ENCODE measurements at places on chromosomes 7 and 10. TPM values are rescaled to one million over a fixed set of nuclear protein-coding genes. Genes with fewer than 3 reads are reported as not detected.

Gene GIMAP5
- total RNA-seq = 84.3 TPM

Gene TEX36
- not detected for total RNA-seq

Gene TMEM196
- total RNA-seq = not detected

Gene STEAP1
- 0.53 TPM for total RNA-seq

Gene GPR146
- 10.1 TPM for total RNA-seq

Gene SLC29A4
- total RNA-seq = 0.88 TPM

Gene AFAP1L2
- 1.5 TPM for total RNA-seq

DNA sequence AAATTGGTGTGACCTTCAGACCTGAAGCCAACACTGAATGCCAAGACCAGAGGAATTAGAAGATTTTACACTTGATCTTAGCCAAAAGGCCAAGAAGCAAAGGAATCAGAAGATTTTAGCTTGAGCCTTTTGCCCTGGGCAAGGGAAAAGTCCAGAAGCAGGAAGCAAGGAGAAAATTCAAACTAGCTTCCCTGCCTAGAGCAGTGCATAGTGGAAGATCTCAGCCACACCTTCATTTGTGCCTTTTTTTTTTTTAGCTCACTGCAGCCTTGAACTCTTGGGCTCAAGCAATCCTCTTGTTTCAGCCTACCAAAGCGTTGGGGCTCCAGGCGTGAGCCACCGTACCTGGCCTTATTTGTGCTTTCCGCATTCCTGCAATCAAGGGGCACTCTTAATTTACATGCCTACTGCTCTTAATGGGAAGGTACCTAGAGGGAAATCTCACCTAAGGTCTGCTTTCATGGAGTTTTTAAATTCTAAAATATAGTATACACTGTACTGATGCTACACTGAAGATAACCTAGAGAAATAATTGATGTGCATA is 8.3 kb upstream of the PIP4K2A start:
- H3K4me3 ChIP-seq = no peak overlapping the region
- no peaks in the 10 kb centered on the region for H3K27me3 ChIP-seq
- peaks cover 6% of the 10 kb centered on the region for H3K4me1 ChIP-seq
- DNase-seq = no peak
- H3K27ac ChIP-seq = no peak overlapping the region

- DNase-seq = no peak
- H3K27me3 ChIP-seq = peaks cover 13% of the 10 kb centered on the region
- H3K4me3 ChIP-seq = no peak overlapping the region
- H3K27ac ChIP-seq = no peak overlapping the region
- H3K36me3 ChIP-seq = no peaks in the 10 kb centered on the region
- peaks cover 4% of the 10 kb centered on the region for H3K4me1 ChIP-seq
Measured at GRCh38 chr10:43260911-43261577, 5.8 kb downstream of the RASGEF1A start.

DNA sequence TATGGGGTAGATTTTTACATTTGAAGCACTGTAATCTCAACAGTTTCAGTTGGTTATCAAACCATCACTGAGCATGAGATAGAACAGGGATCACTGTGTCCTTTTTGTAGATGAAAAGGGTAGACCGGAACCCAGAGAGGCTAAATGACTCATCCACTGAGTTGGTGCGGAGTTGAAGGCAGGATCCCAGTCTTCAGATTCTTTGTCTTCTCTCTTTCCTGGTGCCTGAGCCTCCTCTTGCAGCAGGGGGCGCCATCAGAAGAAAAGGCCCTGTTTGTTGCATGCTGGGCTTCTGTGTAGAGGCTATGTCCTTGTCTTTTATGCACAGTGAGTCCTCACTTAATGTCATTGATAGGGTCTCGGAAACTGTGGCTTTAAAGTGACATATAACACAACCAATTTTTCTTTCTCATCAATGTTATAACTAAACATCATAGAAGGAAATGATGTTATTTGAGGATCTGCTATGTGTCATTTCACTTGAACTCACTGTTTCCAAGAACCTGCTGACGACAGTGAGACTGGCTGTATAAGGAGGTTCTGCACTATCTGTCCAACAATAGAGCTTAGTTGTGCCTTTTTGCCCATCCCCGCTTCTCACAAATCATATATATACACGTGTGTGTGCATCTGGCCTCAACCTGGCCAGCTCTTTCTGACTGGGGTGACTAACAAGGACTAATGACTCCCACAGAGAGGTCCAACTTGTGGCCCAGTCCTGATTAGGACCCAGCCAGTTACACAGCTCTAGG is 14.3 kb downstream of the ZNF282 start:
- peak overlapping the region; percentile 28 for H3K4me3 ChIP-seq
- peaks cover 60% of the 10 kb centered on the region for H3K4me1 ChIP-seq
- H3K27me3 ChIP-seq = no peaks in the 10 kb centered on the region
- H3K27ac ChIP-seq = peak overlapping the region; percentile 83
- peak; percentile 90 for DNase-seq

DNA sequence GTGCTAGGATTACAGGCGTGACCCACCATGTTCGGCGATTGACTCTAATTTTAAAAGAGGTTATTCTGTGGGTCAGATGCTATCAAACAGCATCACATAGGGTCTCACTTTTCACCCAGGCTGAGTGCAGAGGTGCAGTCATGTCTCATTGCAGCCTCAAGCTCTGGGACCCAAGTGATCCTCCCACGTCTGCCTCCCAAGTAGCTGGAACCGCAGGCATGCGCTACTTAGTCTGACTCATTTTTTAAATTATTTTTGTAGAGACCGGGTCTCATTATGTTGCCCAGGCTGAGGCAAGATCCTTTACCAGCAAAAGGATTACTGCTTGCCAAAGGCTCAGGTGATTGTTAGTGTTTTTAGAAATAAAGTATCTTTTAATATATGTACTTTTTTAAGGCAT is 42.9 kb upstream of the STOX1 start:
- no peak for DNase-seq
- H3K4me1 ChIP-seq = peaks cover 7% of the 10 kb centered on the region
- peaks cover 59% of the 10 kb centered on the region for H3K36me3 ChIP-seq

DNA sequence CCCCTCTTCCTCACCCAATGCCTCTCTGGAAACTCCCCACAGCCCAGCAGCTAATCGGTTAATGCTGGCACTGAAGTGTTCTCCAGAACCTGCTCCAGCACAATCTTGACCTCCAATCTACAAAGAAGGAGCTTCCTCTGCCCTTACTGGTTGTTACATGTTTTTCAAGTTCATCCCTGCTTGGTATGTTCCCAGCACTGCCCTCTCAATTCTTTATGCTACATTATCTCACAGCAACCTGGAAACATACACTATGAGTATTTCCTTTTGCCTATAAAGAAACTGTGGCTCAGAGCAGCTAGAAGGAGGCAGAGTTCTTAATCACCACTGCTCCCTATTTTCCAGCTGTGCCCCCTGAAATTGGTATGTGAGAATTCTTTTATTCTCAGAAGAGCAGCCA is 84.1 kb upstream of the KMT2E start:
- H3K36me3 ChIP-seq = no peaks in the 10 kb centered on the region
- DNase-seq = no peak
- no peak overlapping the region for H3K27ac ChIP-seq

- no peaks in the 10 kb centered on the region for H3K36me3 ChIP-seq
- DNase-seq = no peak
- H3K4me3 ChIP-seq = no peak overlapping the region
- no peaks in the 10 kb centered on the region for H3K27me3 ChIP-seq
Measured at GRCh38 chr7:31887006-31887405, 183.2 kb downstream of the PDE1C start.

GRCh38 chr7:128030654-128031611 is at the start of gene LRRC4:
TSS of gene LRRC4 (minus strand) at chr7:128031437. CDS start at chr7:128030640, 797 bp downstream.
- H3K27me3 ChIP-seq = peaks cover 15% of the 10 kb centered on the region
- H3K4me3 ChIP-seq = peak within 1 kb of the TSS; percentile 78
- peaks cover 14% of the 10 kb centered on the region for H3K36me3 ChIP-seq
- peaks cover 12% of the 10 kb centered on the region for H3K4me1 ChIP-seq

GRCh38 chr7:134649226-134649775 is 2.6 kb downstream of the BPGM start:
- H3K27ac ChIP-seq = no peak overlapping the region
- H3K4me1 ChIP-seq = peaks cover 44% of the 10 kb centered on the region
- H3K27me3 ChIP-seq = no peaks in the 10 kb centered on the region
- DNase-seq = no peak
- peaks cover 24% of the 10 kb centered on the region for H3K36me3 ChIP-seq

DNA sequence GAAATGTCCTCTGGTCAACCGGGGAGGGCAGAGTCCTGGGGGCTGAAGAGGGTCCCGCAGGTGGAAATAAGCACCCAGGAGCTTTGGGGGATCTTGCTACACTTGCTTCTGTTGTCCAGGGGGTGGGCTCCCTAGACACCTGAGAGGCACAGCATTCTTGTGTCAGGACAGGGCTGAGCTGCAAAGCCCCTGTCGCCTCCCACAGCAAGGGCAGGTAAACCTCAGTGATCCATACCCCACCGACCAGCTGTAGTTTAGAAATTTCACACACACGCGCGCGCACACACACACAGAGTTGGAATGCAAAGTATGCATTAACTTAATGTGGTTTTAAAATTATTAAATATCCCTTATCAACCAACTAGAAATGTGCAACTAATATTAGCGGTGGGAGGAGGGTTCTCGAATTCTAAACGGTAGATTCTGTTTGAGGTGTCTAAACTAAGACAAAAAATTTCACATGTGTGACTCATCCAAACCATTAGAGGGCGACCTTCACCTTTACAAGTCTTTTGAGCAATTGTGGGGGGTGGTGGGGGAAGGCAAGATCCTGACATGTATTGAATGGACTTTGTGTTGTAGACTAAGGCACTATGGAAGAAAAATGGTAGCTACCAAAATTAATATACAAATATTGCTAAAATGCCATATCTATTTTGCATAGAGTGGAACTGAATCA is 34.3 kb upstream of the PTF1A start:
- no peak overlapping the region for H3K4me3 ChIP-seq
- H3K4me1 ChIP-seq = peaks cover 7% of the 10 kb centered on the region
- DNase-seq = no peak
- H3K36me3 ChIP-seq = no peaks in the 10 kb centered on the region
- H3K27me3 ChIP-seq = peaks cover 19% of the 10 kb centered on the region
- no peak overlapping the region for H3K27ac ChIP-seq

GRCh38 chr7:32177232-32177631 is 107.0 kb upstream of the PDE1C start:
- no peak overlapping the region for H3K27ac ChIP-seq
- no peak for DNase-seq
- no peaks in the 10 kb centered on the region for H3K36me3 ChIP-seq
- no peak overlapping the region for H3K4me3 ChIP-seq
- no peaks in the 10 kb centered on the region for H3K4me1 ChIP-seq

DNA sequence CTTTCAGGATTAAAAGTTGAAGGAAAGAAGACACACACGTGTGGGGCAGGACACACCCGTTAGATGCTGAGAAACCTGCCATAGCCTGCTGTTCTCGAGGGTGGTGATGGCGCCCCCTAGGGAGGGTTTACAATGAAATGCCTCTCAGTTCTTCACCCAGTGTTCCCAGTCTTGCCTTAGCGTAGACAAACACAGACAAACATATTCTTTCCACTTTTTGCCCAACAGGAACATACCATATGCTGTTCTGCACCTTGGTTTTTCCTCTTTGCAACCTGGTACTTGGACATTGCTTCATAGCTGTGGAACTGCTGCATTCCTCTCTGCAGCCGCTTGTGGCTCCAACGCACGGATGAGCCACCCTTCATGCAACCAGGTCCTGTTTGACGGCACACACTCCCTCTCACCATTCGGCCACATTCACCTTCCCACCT is 23.3 kb upstream of the HSPA12A start:
- peak; percentile 38 for DNase-seq
- H3K4me1 ChIP-seq = no peaks in the 10 kb centered on the region
- no peak overlapping the region for H3K27ac ChIP-seq
- H3K36me3 ChIP-seq = no peaks in the 10 kb centered on the region
- H3K4me3 ChIP-seq = no peak overlapping the region

- no peak overlapping the region for H3K4me3 ChIP-seq
- no peaks in the 10 kb centered on the region for H3K27me3 ChIP-seq
- H3K4me1 ChIP-seq = peaks cover 6% of the 10 kb centered on the region
- H3K27ac ChIP-seq = no peak overlapping the region
Measured at GRCh38 chr10:120508393-120508792, 51.4 kb downstream of the PLPP4 start.

- H3K27me3 ChIP-seq = no peaks in the 10 kb centered on the region
- no peak for DNase-seq
- no peak overlapping the region for H3K4me3 ChIP-seq
- no peaks in the 10 kb centered on the region for H3K4me1 ChIP-seq
Measured at GRCh38 chr7:14836571-14837189, 65.9 kb downstream of the DGKB start.

- no peak overlapping the region for H3K27ac ChIP-seq
- H3K27me3 ChIP-seq = no peaks in the 10 kb centered on the region
- no peak overlapping the region for H3K4me3 ChIP-seq
- no peaks in the 10 kb centered on the region for H3K4me1 ChIP-seq
- no peak for DNase-seq
Measured at GRCh38 chr7:73758581-73759138, 11.4 kb downstream of the CLDN3 start.

DNA sequence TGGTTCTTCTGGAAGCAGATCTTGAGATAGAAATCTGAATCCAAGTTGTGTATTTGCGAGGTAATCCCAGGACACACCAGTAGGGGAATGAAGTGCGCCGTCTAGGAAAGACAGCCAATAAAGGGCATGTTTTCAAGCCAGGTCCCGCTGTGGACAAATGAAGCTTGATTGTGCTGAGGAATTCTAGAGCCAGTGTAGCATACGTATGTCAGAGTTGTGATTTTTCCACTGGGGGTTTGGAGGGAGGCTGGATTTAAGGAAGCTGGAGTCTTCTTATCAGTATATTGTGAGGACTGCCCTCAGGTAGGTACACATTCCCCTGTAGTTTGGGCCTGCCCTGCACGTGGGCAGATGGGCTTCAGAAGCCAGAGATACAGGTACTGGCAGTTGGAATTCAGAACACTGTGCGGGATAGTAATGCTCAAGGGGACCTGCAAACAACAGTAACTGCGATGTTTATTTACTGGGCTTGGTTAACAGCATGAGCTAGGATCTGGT is 50.9 kb downstream of the GALNT11 start:
- H3K27ac ChIP-seq = no peak overlapping the region
- no peak overlapping the region for H3K4me3 ChIP-seq
- peaks cover 19% of the 10 kb centered on the region for H3K4me1 ChIP-seq
- H3K27me3 ChIP-seq = no peaks in the 10 kb centered on the region
- DNase-seq = no peak

GRCh38 chr7:78149787-78150186 is 351.2 kb downstream of the PHTF2 start:
- DNase-seq = no peak
- H3K4me3 ChIP-seq = no peak overlapping the region
- no peaks in the 10 kb centered on the region for H3K4me1 ChIP-seq
- no peaks in the 10 kb centered on the region for H3K36me3 ChIP-seq
- peaks cover under 1% of the 10 kb centered on the region for H3K27me3 ChIP-seq

DNA sequence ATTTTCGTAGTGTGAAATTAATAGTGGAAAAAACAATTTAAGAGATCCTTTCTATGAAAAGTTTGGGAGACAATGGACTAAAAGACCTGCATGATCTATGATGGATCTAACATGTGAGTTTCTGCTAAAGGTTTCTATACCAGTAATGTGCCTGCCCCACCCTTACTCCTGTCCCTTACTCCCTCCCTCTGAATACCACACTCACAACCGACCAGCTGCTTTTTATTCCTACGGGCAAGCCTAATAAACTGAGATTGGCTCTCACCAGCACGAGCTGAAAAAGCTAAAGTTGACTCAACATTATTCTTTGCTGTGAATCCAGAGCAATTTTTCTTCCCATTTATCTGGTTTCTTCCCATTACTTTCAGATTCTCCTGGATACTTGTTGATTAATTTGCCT is 17.8 kb upstream of the REEP3 start:
- no peak overlapping the region for H3K4me3 ChIP-seq
- H3K27me3 ChIP-seq = no peaks in the 10 kb centered on the region
- DNase-seq = no peak
- H3K36me3 ChIP-seq = no peaks in the 10 kb centered on the region
- no peaks in the 10 kb centered on the region for H3K4me1 ChIP-seq

Data from activated CD4-positive, alpha-beta memory T cell treated with anti-CD3 and anti-CD28 coated beads, Interleukin-2, amount 10 ng/mL, durations not matched to agents 7 days and 5 days (primary cell).